Chondrocyte (in vitro differentiated cells): ENCODE measurements at places on chromosomes 7 and 10.
A peak's percentile ranks its signal among the peaks of the same experiment; 100 is the strongest.

- H3K27me3 ChIP-seq: peaks cover 39% of the 10 kb centered on the region
- DNase-seq: peak; percentile 86
- no peaks in the 10 kb centered on the region for H3K36me3 ChIP-seq
- H3K4me1 ChIP-seq: peaks cover 4% of the 10 kb centered on the region
These were observed 23.3 kb downstream of the WDR86 start for GRCh38 chr7:151386301-151387160.

GRCh38 chr10:11610826-11611247 lies 613 bp downstream of the USP6NL start:
- peaks cover 22% of the 10 kb centered on the region for H3K4me1 ChIP-seq
- no peaks in the 10 kb centered on the region for H3K27me3 ChIP-seq
- H3K4me3 ChIP-seq: peak overlapping the region; percentile 87
- H3K36me3 ChIP-seq: no peaks in the 10 kb centered on the region
- DNase-seq: no peak

- H3K4me1 ChIP-seq: no peaks in the 10 kb centered on the region
- no peaks in the 10 kb centered on the region for H3K27me3 ChIP-seq
- H3K36me3 ChIP-seq: peaks cover 17% of the 10 kb centered on the region
- no peak overlapping the region for H3K4me3 ChIP-seq
These were observed 60.5 kb downstream of the GTF2IRD1 start for GRCh38 chr7:74514131-74514591.

DNA sequence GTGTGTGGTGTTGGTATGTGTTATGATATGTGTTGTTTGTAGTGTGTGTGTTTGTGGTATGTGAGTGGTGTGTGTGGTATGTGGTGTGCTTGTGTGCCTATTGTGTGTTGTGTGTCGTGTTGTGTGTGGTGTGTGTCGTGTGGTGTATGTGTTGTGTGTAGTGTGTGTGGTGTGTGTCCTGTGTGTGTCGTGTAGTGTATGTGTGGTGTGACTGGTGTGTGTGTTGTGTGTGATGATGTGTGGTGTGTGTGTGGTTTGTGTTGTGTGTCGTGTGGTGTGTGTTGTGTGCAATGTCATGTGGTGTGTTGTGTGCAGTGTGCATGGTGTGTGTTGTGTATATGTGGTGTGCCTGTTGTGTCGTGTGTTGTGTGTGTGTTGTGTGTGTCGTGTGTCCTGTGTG lies 144.6 kb downstream of the DNAJB6 start:
- peaks cover 9% of the 10 kb centered on the region for H3K27me3 ChIP-seq
- no peaks in the 10 kb centered on the region for H3K4me1 ChIP-seq
- H3K4me3 ChIP-seq: no peak overlapping the region

DNA sequence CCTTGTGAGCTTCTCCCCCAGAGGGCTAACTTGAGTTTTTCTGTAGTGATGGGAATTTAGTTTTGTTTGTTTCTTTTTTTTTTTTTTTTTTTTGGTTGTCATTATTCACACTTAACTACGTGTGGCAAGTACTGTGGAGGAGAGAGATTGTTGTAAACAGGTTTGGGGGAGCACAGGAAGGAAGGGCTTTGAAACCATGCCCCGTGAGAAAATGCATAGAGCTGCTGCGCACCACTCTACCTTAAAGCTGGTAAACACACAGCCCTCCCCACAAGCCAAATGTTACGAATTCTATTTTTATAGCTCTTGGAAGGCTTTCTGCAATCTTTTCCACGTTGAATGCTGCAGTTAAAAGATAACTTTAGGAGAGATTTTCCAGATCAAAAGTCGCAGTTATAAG lies 76.2 kb downstream of the ZNF22 start:
- no peaks in the 10 kb centered on the region for H3K36me3 ChIP-seq
- peaks cover 18% of the 10 kb centered on the region for H3K27me3 ChIP-seq
- no peak for DNase-seq
- H3K4me1 ChIP-seq: no peaks in the 10 kb centered on the region

- H3K36me3 ChIP-seq: no peaks in the 10 kb centered on the region
- H3K27ac ChIP-seq: no peak overlapping the region
- H3K4me1 ChIP-seq: no peaks in the 10 kb centered on the region
- no peak overlapping the region for H3K4me3 ChIP-seq
These were observed 149.2 kb upstream of the VSTM2A start for GRCh38 chr7:54392935-54393334.

- no peaks in the 10 kb centered on the region for H3K4me1 ChIP-seq
- no peak overlapping the region for H3K4me3 ChIP-seq
- peaks cover 8% of the 10 kb centered on the region for H3K36me3 ChIP-seq
- no peak overlapping the region for H3K27ac ChIP-seq
- H3K27me3 ChIP-seq: peaks cover 52% of the 10 kb centered on the region
These were observed 43.2 kb downstream of the CFAP46 start for GRCh38 chr10:132899054-132899750.
